Inflammatory macrophage (primary cell): ENCODE measurements at places on chromosomes 16 and 17.

GRCh38 chr17:43372273-43372911 is 26.4 kb upstream of the ARL4D start:
- peak; percentile 70 for DNase-seq

DNA sequence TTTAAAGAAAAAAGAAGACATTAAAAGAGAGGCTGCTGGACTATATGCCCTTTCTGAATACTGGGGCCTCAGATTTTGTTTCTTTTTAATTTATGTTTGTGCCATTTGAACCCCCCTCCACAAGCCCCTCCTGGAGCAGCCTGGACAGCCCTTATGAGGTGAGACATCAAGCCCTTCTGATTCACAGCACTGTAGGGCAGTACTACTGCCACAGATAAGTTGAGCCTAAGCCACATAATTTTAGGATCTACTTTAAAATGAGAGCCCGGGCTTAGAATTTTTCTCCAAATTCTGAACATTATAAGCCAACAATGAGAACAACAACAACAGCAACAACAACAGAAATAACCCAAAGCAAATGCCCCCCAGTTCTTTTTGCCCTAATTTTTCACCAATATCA is 256.9 kb upstream of the SALL1 start:
- DNase-seq: no peak

GRCh38 chr17:28533091-28533807 is 19.2 kb downstream of the UNC119 start:
- no peak for DNase-seq

- DNase-seq: no peak
Measured at GRCh38 chr17:48455791-48456190, 25.8 kb upstream of the SKAP1 start.

- DNase-seq: no peak
Measured at GRCh38 chr16:50298591-50299507, 32.5 kb downstream of the ADCY7 start.

GRCh38 chr16:411576-412265 is 10.0 kb downstream of the DECR2 start:
- no peak for DNase-seq

DNA sequence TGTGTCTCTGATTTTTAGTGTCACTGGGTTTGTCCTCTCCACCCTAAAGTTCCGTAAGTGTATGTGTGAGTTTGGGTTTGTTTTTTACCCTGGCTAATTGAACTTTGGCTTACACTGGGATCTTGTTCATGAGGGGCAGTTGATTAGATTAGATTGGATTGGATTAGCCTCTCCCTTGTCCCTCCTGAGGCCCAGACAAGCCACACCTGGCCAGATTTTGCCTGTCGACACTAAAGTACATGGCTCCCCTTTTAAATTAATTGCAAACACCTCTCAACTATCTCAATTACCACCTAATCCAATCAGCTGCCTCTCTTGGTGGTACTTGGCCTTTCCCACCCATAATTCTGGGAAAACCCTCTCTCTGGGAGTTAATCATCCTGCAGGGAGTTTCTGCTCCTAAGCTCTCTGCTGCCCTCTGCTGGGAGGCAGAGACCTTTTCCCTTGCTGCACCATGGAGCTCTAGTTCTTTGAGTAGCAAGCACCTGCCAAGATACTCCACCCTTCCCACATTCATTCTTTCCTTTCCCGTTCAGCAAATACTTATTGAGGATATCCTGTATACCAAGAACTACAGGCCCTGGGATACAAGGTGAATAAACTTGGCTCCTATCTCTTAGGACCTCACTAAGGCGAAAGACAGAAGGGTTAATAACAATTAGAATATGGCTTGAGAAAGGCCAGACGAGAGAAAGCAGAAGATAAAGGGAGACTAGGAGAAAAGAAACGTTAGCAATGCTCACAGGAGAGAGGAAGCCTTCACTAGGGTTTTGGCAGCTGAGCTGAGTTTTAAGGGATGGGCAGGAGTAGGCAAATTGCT is 60.0 kb upstream of the MPHOSPH6 start:
- peak; percentile 71 for DNase-seq

DNA sequence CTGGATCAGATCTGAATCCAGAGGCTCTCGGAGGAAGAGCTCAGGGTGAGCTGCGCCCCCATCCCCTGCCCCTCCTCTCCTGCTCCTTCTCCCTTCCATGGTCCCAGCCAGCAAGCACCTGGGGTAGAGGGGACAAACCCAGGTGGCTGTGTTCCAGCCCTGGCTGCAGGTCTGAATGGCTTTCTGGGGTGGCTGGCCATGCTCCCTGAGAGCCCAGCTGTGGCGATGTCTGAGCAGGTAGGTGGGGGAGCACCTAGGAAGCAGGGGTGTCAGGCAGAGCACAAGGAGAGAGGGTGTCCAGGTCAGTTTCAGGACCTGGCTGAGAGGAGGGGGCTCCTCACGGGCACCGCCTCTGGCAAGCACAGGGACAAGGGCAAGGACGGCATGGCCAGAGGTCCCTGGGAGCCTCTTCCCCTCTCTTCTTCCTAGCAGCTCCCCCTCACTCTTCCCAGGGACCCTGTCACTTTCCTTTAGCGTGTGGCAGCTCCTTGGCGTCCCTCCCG is 310.0 kb downstream of the SEC14L1 start:
- no peak for DNase-seq

GRCh38 chr16:88318521-88318920 is 64.2 kb upstream of the ZNF469 start:
- no peak for DNase-seq

DNA sequence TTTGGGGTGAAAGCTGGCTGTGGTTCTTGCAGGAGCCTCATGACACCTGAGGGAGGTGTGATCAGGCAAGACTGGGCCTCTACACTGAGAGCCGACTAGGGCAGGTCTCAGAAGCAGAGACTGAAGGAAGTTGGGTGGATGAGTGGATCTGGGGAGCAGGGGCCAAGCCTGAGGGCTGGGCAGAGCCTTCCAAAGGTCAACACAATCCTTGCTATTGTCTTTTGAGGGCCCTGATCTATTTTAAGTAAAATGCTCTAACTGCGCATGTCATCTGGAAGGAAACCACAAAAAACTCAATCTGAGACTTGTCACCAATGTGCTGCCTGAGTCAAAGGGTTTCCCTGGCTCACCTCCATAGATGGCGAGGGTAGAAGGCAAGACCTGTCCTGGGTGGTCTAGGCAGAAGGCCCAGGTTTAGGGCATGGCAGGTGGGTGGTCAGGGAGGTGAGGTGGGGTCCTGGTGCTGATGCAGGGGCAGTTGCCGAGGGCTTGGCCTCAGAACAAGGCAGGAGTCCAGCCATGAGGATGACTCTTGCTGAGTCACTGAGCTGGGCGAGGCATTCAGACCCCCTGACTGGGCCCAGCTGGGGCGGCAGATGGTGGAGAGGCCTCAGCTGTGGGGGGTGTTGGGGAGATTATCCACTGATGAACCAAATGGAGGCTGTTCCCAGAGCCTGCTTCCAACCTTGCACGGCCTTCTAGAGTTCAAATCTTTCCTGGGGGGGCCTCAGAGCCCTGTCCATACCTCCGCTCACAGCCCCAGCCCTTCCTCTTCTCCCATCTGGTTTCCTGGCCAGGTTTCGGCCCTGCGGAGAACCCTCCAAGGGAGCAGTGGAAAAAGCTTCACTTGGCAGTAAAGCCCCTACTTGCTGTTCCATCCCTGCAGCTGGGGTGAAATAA is 5.1 kb downstream of the MVP start:
- DNase-seq: no peak

- no peak for DNase-seq
Measured at GRCh38 chr17:8141045-8141444, 11.2 kb downstream of the PER1 start.

DNA sequence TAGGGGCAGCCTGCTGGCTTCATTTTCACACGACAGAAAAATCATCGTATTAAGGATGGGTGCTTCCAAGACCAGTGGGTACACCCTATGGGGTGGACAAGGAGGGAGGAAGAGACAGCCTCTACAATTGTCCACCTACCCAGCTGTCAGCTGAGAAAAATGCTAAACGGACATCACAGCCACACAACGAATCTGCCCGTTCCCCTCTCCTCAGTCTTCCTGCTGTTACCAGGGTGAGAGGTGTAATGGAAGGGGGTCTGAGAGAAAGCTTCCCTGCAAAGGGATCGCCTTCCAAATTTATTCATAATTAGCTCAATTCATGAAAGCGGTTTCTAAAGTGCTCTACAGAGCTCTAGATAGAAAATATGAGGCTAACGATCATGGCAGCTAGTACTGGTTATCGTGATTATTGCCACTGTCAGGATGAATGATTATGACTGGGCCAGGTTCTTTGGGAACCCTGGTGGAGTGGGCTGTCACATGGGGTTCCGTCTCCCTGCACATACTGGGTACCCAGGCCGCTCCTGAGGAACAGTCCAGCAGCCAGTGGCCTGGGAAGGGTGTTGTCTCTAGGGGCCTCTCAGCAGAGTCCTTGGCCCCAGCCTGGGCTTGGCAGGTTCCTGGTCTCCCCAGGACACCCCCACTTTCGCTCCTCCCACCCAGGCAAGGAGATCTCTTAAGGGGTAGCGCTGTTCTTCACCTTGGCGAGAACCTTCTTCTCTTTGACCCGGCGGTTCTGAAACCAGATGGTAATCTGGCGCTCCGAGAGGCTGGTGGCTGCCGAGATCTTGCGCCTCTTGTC is 2.2 kb downstream of the HOXB13 start:
- DNase-seq: no peak

- DNase-seq: no peak
Measured at GRCh38 chr16:14324581-14324980, 253.5 kb downstream of the MRTFB start.
